ENCODE measurements at places on chromosomes 5 and 9.

GRCh38 chr5:88868468-88869068 lies 14.4 kb downstream of the MEF2C start:
- no peak for DNase-seq

DNA sequence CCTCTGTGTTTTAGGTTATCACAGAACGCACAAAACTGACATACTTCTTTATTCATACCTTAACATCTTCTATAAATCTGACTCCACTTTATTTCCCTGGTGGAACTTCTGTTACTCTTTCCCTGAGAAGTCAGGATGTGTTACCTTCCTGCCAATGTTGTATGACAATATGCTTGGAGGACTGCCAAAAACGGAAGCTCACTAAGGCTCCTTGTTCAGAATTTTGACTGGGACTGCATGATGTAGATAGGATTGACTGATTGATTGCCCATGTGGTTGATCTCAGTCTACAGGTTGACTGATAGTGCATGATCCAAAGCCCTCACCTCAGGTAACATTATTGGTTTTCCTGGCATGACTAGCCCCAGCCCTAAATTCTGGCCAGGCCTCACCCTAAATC lies 319.4 kb downstream of the TLR4 start:
- no peak for DNase-seq

- DNase-seq, result peak; percentile 52
Observed at GRCh38 chr9:34403554-34404380, 27.1 kb upstream of the MYORG start.

- no peak for DNase-seq
Observed at GRCh38 chr5:32506799-32507198, 62.3 kb upstream of the ZFR start.

DNA sequence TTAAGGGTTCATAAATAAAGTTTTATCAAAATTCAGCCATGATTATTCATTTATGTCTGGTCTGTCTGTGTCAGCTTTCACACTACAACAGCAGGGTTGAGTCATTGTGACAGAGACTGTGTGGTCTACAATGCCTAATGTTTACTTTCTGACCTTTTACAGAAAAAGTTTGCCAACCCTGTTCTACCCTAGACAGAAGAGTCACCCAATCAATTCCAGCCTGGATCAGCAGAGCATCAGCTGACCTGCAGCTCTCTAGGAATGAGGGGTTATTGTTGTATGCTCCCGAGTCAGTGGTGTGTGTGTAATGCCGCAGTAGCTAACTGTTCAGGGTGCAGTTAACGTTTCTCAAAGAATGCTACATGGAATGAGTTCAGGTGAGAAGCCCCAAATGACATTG lies 87.3 kb downstream of the HRH2 start:
- no peak for DNase-seq

DNA sequence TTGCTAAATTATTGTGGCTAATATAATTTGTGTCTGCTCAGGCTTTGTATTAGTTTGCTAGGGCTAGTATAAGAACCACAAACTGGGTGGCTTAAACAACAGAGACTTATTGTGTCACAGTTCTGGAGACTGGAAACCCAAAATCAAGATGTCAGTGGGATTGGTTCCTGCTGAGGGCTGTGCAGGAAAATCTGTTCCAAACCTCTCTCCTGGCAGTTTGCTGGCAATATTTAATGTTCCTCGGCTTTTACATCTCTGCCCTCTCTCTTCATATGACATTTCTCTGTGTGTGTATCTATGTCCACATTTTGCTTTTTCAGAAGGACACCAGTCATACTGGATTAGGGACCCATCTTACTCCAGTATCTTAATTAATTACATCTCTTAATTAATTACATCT lies 498.8 kb upstream of the CD180 start:
- no peak for DNase-seq

DNA sequence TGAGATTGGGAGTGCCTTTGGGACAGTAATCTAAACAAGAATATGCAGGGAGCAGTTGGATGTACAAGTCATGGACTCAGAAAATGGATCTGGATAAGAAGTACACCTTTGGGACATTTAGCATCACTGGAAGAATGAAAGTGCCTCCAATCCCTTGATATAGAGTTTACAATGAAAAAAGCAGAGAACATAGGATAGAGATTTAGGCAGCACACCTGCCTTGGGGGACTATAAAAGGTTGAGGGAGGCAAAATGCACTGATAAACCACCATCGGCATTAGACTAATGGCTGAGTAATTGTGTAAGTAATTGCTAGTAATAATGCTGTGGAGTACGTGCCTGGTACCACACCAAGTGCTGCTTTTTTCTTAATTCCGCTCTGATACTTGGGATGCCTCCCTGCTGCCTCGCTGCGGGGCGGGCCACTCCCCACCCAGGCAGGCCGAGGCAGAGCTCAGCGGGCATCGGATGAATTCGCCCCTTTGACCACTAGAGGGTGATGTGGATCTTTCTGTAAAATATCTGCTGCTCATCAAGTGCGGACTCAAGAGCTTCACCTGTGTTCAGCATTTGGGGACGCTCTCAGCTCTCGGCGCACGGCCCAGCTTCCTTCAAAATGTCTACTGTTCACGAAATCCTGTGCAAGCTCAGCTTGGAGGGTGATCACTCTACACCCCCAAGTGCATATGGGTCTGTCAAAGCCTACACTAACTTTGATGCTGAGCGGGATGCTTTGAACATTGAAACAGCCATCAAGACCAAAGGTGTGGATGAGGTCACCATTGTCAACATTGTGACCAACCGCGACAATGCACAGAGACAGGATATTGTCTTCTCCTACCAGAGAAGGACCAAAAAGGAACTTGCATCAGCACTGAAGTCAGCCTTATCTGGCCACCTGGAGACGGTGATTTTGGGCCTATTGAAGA lies 99.9 kb downstream of the ANKRD18B start:
- peak; percentile 67 for DNase-seq

DNA sequence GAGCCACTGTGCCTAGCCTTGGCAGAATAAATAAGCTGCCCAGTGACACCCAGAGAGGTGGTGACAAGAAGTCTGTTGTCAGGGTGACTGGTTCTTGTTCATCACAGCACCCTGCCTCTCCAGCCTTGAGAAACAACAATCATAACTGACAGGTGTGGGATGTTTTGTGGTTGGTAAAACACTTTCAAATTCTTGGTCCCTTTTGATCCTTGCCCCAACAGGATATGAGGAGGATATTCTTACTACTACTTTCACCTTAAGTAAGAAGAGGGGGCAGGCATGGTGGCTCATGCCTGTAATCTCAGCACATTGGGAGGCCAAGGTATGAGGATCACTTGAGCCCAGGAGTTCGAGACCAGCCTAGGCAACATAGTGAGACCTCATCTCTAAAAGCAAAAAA lies 14.2 kb upstream of the FRRS1L start:
- no peak for DNase-seq

GRCh38 chr9:127854184-127854806 lies at the start of gene ENG:
TSS of gene ENG (minus strand) at chr9:127854658. CDS start at chr9:127854355, 303 bp downstream.
- DNase-seq, result peak; percentile 28

DNA sequence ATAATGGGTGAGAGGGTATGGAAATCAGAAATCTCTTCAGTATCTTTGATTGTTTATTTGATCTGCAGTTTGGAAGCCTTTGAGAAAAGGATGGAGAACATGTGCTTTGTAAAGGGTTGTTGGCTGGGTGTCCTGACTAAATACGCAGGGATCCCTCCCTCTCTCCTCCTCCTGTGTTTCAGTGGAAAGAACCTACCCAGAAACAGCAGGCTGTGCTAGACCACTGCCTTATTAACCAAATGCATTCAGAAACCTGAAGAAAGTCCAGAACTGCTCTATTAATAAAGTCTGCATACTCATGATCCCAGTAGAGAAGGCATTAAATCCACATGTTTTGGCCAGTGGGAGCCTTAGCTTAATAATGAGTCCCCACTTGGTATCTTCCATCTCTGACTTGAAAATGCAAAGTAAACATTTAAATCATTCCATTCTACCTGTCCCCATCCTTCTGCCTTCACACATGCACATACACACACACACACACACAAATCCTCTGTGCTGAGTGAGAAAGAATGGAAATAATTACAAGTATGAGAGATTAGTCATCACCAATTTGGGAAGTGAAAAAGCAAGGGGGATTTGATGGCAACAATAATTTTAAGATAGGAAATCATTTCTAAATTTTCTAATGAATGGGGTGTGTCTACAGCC lies 10.0 kb upstream of the LECT2 start:
- no peak for DNase-seq

GRCh38 chr5:88450239-88450638 lies 181.6 kb upstream of the TMEM161B start:
- no peak for DNase-seq

DNA sequence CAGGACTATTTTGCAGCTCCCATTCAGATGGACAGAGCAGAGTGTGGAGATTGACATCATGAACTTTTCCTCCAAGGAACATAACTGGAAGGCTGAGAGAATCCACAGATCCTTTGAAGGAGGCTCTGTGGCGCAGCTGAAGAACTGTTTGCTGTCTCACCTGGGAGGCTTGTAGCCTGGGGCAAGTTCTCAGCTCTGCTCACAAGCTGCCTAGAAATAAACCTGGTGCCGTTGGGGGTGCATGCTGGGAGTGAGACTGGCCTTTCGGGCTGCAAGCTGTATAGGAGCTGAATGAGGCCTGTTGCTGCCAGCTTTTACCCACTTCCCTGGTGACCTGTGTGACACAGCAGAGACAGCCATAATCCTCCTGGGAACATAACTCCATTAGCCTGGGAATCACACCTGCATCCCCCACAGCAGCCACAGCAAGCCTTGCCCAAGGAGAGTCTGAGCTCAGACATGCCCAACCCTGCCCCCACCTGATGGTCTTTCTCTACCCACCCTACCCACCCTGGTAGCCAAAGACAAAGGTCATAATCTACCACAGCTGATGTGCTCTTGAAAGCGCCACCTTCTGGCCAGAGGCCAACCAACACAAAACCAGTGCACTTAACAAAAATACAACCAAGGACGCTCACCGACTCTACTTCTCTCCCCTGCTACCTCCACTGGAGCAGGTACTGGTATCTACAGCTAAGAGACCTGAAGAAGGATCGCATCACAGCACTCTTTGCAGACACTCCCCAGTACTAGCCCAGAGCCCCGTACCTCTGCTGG lies 205.1 kb upstream of the MRPS30 start:
- DNase-seq, result no peak

- no peak for DNase-seq
Observed at GRCh38 chr9:132059361-132059760, 20.3 kb downstream of the MED27 start.

GRCh38 chr5:15621094-15621493 lies 121.1 kb downstream of the FBXL7 start:
- DNase-seq, result no peak

GRCh38 chr5:174221436-174221835 lies 175.9 kb downstream of the NSG2 start:
- DNase-seq, result no peak

DNA sequence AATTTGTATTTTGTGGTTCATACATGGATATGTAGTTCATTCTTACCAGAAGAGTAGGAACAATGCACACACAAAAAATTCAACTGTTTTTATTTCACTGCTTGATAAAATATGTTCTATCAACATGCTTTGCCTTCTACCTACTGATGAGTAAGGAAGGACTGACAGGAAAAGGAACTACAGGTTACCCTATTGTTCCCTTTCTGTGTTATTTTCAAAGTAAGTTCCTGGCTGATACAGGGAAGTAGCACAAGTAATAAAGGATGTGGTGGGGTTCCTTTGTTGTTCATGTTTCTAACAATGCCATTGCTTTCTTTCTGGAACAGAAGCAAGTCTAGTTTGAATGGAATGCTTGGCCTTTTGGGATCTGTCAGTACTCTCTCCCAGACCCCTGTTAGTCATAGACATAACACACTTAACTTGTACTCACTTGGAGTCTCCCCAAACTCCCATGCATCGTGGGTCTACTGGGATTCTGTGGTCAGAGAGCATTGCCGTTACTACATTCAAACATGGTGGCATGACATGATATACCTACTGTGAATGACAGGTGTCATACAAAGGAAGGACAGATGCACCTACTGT lies 20.2 kb upstream of the ALDOB start:
- DNase-seq, result no peak

DNA sequence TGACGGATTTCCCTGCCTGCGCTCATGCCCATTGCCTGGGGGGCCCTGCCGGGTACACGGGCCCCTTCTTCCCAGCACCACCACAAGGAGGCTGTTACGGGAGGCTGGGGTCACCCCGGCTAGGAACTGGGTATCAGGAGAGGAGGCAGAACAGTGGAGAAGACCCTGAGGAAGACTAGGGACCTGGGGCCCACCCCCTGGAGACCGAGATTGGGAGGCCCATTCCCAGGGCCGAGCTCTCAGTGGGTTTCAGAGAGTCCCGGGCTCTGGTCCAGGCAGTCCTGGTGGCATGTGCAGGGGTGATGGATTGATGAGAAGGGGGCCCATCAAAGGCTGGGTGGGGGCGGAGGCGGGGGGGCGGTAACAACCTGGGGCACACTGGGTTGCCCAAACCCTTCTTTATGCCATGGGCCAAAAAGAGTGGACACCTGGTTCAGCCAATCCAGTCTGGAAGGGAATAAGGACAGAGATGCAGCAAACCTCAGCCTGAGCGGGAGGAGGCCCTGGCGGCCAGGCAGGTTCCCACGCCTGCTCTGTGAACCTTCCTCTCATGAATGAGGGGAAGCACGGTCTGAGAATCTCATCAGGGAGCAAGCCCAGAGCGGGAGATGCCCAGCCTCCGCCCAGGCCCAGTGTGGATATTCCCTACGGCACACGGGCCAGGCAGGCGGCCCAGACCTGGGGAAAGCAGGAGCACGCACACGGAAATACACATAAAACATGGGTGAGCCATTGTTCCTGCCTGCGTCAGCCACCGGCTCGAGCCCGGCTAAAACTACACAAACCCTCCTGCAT lies 785 bp upstream of the P4HA2 start:
- DNase-seq, result no peak

DNA sequence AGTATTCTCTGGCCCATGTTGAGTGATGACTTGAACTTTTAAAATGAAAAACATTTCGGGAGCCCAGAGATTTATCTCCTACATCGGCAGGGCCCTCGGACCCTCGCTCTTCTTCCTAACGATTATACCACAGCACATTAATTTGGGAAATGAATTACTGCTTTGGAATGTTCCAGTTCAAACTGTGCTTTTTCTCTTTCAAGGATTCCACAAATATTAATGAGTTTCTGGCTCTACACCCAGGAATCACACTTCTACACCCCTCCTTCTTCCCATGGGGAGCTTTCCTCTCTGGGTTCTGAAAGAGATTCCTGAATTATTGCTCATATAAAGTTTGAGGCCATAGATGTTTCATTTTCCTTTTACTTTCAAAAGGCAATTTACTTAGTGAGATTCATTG lies 41.2 kb downstream of the NSG2 start:
- DNase-seq, result no peak

- DNase-seq, result no peak
Observed at GRCh38 chr9:88676644-88677043, 141.7 kb downstream of the NXNL2 start.

DNA sequence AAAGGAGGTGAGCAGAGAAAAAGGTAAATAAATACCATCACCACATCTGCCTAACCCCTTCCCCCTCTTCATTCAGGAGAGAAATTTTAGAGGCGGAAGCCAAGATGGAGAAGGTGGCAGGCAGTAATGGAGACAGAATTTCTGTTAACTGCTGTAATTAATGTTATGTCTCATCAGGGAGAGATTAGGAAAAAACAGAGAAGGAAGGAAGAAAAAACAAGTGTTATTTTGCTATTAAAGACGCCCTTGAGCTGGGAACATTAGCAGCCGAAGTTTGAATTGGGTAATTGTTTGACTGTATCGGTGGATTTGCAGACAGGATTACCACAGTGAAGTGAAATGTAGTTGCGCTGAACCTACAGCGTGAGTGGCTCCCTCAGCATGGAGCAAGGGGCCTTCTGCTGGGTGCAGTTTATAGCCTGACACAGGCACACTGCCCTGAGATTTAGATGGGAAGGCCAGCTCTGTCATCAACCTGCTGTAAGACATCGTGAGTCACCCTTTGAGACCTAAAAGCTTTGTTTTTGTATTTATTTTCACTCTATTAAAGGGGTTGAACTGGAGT lies 136.3 kb downstream of the ASTN2 start:
- no peak for DNase-seq
